ENCODE measurements at places on chromosomes 16 and 17.

DNA sequence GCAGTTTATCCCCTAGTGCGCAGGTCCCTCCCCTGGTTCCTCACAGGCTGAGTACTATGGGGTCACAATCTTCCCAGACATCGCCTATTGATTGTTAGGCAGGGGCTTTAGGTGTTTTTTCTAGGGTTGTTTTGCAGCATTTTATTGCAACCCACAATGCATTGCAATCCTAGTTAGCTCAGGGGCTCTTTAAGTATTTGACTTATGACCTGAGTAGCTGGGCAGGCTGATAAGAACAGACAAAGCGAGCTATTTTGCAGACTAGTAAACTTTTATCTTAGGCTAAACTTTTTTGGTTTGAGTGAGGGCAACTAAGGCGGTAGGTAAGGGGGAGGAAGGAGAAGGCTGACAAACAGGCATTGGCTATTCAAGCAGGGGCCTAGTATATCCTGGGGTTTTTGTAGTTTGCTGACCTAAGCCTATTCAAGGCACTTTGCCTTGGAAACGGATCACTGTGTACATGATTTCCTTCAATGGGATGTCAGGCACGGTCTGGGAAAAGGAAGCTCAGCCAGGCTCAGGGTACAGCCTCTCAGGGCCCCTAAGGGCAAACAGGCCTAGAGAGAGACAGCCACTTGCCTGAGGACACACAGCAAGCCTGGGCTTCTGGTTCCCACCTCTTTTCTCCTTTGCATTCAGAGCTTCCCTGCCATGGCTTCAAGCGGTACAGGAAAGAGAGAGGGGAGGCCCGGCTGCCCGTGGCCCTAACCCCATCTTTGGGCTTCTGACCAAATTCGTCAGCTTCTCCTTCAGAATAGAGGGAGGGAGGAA, 6.4 kb downstream of the DRC7 start:
- no peak for DNase-seq

GRCh38 chr16:19583665-19584300, 28.3 kb downstream of the VPS35L start:
- no peak for DNase-seq

GRCh38 chr17:74544991-74545842, 698 bp downstream of the CD300C start:
- no peak for DNase-seq

GRCh38 chr16:68548947-68549346, 9.9 kb downstream of the ZFP90 start:
- DNase-seq: no peak

All from mesothelial cell of epicardium (in vitro differentiated cells).